ENCODE measurements at places on chromosomes 13 and 19.

- DNase-seq: no peak
These were observed 122.7 kb downstream of the AKAP11 start for GRCh38 chr13:42394711-42395085.

DNA sequence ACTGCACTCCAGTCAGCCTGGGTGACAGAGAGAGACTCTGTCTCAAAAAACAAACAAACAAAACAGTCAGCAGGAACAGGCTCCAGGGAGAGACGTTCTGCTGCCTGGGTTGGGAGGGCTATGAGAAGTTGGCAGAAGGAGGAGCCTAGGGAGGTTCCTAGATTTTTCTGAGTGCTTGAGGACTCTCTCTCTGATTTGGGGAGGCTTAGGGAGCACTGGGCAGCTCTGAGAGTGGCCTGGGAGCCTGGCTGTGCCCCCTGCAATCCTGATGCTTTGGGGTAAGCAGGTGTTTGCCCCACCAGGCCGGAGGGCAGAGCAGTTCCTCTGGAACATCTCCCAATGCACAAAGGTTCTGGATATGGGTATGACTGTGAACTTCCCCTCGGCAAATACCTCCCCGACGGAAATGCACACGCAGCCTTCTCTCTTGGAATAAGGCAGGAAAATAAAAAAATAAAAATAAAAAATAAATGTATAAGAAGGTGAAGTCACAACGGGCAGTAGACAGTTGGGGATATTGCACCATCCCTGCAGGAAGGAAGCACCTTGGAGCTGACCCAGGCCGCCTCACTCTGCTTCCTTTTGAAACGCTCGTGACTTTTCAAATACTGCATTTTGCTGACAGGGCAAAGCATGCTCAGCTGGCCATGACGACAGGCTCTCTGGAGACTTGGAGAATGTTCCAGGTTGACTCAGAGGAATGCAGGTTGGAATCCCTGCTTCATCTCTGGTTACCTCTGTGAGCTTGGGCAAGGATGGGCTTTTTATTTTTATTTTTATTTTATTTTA lies 26.5 kb upstream of the HOMER3 start:
- no peak for DNase-seq

GRCh38 chr19:47581605-47582319 lies 8.8 kb upstream of the ZNF541 start:
- DNase-seq: no peak

DNA sequence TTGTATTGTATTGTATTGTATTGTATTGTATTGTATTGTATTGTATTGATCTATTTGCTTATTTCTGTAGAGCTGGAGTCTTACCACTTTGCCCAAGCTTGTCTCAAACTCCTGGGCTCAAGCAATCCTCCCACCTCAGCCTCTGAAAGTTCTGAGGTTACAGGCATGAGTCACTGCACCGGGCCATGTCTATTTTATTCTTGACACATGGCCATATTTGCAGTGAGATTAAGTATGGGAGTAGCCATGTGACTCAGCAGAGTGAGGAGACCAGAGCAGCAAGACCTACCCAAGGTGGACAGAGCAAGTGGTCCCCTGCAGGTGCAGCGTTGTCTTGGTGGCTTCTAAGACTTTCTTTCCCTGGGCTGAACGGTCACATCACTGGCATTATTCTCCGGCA lies 49.1 kb upstream of the UBAC2 start:
- DNase-seq: no peak

- DNase-seq: no peak
These were observed 54.3 kb downstream of the NWD1 start for GRCh38 chr19:16773939-16774338.

DNA sequence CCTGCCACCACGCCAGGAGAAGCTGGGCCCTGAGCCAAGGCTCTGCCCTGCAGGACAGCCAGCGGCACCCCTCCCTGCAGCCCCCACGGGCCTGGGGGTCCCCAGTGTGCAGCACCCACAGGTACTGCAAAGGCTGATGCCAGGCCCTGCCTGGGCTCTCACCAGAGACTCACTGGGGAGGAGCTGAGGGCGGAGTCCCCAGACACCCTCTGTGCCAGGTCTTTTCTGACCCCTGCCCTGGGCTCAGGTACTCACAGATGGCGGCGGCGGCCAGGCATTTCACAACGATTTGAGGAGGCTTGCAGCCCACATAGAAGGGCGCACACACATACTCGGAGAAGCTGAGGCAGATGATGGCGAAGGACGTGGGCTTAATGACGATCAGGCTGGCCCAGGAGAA lies 5.7 kb downstream of the SLC7A9 start:
- no peak for DNase-seq

- DNase-seq: peak; percentile 36
These were observed 29.1 kb upstream of the NCCRP1 start for GRCh38 chr19:39167461-39168257.

DNA sequence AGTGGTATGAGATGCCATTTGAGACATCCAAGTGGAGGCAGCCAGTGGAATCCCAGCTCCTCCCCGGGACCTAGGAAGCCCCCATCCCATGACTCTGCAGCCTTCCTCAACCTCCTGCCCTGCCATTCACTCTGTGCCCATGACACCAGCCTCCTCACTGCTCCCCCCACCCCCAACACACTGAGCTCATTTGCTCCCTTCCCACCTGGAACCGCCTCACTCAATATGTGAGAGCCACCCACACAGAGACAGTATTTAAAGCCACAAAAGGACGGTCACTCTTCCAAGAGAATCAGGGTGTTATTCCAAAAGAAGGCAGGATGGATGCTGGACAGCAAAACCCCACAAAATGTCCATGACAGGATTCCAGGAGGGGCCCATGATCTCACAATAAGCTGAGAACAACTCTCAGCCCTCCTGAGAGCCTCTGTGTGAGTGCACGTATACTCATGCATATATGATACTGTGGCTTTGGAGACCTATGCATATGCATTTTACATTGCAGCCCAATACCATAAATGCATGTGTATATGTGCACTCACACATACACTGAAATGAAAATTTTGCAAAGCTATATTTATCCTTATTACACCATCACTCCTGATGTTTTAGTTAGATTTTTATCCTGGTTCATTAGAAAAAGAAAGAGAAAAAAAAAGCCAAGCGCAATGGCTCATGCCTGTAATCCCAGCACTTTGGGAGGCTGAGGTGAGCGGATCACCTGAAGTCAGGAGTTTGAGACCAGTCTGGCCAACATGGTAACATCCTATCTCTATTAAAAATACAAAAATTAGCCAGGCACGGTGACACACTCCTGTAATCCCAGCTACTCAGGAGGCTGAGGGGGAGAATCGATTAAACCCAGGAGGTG lies 10.8 kb upstream of the RANBP3 start:
- no peak for DNase-seq

DNA sequence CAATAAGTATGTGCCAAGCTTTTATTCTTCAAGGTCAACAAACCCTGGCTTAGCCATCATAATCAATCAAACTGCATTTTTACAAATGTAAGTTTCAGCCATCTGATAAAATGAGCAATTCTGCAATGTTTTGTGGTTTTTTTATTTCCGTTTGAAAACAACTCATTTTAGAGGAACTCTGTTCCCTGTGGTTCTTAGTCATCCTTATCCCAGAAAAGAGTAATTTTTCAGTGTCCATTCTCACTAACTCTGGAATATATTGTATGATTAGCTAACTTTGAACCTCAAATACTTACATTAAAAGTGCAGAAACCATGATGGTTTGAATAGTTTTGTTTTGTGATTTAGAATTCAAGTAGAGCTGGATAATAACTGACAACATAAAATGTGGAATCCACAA lies 87.6 kb downstream of the IRS2 start:
- no peak for DNase-seq

GRCh38 chr13:90105276-90105675 lies 1242.2 kb upstream of the MIR17HG start:
- DNase-seq: no peak

DNA sequence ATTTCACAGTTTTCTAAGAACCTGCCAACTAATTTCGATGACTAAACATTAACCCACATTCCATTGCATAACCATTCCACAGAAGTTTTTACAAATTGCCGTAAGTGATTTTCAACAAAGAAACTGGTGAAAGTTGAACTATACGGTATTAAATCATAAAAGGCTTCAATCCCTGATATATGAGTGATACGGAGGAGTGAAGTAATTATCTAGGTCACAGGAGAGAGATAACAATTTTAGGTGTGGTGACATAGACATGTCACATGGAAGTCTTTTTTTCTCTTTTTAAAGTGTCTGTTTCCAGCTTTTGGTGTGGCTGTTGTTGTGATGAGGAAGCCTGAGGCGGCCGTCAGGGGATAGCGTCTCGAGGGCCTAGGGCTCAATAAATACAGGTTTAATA lies 29.4 kb downstream of the TBC1D4 start:
- DNase-seq: no peak

DNA sequence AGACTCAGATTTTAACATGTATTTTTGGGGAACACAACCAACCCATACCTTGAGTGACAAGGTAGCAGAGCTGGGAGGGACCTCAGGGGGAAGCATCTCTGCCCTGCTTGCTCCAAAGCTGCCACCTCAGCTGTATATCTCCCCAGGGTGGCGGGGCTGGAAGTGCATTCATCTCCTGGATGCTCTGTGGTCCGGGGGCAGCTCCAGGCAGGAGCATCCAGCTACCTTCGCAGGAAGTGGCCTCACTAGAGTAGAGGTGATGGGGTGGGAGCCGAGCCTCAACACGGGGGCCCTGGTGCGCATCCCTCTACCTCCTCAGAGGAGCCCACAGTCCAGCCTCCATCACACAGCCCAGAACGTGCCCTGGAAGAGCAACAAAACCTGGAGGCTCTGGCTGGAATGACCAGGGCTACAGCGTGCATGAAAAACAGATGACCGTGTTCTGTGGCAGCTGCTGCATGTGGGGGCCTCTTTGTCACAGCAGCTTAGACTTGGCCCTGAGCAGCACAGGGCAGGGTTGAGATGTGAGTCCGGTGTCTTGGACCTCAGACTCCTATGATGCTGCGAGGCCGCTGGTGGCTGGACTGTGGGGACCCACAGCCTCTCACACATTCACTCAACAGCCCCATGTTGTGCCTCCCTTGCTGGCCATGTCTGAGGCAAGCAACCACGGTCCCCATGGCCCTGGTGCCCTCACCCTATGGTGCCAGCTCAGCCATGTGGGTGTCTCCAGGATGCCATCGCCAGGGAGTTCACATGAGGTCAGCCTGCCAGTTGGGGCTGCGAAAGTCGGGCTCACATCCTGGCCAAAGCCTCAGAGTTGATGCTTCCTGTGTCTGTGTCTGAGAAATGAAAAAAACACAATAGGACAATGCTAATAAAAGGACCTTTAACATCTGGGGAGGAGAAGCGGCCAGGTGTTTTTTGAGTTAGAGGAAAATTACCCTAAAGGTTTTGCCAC lies 17.1 kb upstream of the GAS6 start:
- no peak for DNase-seq

DNA sequence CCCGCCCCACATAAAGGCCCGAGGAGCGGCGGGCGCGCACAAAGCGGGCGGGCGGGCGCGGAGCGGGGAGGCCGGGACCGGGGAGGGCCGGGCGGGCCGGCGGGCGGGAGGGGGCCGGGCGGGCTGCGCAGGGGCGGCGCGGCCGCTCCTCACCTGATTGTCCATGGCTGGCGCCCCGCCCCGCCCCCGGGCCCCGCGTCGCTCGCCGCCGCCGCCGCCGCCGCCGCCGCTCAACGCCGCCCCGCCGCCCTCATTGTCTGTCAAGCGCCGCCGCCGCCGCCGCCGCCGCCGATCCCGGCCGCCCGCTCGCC lies 200 bp downstream of the MLLT1 start:
- no peak for DNase-seq

GRCh38 chr19:41478171-41478570 lies 35.2 kb downstream of the ERICH4 start:
- no peak for DNase-seq

- DNase-seq: no peak
These were observed 17.2 kb upstream of the CYSLTR2 start for GRCh38 chr13:48636550-48636949.

GRCh38 chr19:51456541-51457290 lies 1.5 kb downstream of the SIGLEC8 start:
- no peak for DNase-seq

GRCh38 chr19:58394821-58395219 lies 636 bp upstream of the RNF225 start:
- DNase-seq: no peak

GRCh38 chr19:41932259-41932719 lies 4.0 kb upstream of the ERFL start:
- no peak for DNase-seq

GRCh38 chr19:55308281-55308680 lies 16.9 kb downstream of the TMEM150B start:
- DNase-seq: no peak

GRCh38 chr13:77429320-77430142 lies 102.6 kb upstream of the MYCBP2 start:
- peak; percentile 51 for DNase-seq

DNA sequence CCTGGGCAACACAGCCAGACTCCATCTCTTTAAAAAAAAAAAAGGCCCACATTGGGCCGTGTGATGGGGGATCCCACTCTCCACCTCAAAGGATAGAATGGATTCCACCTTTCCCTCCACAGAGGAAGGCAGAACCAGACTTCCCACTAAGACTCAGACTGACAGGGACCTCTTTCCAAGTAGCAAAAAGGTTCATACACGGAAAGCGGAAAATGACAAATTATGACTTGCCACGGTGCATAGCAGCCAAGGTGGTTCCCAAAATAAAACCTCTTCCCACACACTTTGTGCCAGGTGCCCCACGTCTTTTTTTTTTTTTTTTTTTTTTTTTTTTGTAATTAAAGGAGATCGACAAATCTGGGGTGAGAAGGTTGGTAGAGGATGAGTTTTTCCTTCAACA lies 14.4 kb upstream of the TTYH1 start:
- DNase-seq: no peak

GRCh38 chr13:25468325-25469168 lies 96.8 kb downstream of the ATP8A2 start:
- DNase-seq: peak; percentile 40

GRCh38 chr13:40189898-40190630 lies 476.4 kb downstream of the FOXO1 start:
- DNase-seq: no peak

DNA sequence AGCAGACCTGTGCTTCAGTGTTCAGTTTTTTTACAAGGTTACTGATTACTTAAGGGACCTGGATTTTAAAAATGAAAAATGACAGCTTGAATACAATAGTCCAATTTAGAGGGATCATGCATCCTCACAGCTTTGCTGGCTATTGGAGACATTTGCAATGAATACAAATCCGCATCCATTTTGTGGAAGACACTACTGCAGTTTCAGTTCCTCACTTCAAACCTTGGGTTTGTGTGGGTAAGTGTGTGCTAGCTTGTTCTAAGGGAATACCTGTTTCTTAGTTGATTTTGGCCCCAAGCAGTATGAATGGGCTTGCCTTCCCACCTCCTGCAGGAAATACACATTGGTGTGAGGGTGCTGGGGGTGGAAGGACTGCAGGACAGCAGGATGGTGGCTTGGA lies 222.4 kb downstream of the OLFM4 start:
- no peak for DNase-seq

- DNase-seq: no peak
These were observed 69.2 kb downstream of the CEBPG start for GRCh38 chr19:33442706-33443105.

DNA sequence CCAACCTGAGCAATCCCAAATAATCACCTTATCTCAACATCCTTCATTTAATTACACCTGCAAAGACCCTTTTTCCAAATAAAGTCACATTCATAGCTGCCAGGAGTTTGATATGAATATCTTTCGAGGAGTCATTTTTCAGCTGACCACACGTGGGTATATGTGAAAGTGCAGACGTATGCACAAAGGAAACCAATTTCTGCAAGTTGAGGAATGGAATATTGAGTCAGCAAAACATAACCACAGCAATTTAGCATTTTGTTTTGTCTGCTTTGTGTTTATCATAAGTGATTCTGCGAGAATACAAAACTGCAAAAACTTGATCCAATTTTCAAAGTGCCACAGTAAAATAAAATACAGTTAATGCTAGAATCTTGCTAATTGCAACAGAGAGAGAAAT lies 295.9 kb downstream of the SUCLA2 start:
- DNase-seq: no peak

GRCh38 chr13:43783820-43784219 lies 3.0 kb downstream of the ENOX1 start:
- DNase-seq: peak; percentile 38
